ENCODE measurements at places on chromosomes 3 and 15.
A peak's percentile ranks its signal among the peaks of the same experiment; 100 is the strongest.

DNA sequence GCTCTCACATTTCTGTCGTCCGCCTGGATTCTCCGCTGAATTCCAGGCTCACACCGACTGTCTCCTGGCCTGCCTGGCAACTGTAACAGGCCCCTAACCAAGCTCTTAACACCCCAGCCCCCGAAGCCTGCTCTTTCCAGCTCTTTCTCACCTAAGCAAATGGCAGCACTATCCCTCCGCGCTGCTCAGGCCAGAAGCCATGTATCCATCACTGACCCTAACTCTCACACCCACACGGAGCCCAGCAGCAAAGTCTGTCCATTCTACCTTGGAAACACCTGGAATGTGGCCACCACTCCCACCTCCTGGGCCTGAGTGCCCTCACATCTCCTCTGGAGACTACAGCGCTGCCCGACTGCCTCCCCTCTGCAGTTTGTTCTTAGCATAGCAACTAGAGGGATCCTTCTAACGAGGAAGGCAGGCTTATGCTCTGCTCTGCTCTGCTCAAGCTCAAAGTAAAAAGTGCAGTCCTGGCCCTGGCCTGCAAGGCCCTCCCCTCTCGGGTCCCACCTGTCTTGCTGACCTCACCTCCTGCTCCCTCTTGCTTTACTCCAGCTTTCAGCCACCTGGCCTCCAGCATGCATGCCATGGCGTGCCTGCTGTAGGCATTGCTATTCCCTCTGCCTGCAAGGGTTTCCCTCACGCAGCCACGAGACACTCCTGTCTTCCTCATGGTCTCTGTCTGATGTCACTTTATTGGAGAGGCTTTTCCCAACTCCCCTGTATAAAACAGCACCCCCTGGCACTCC is 27.2 kb downstream of the FEM1B start:
- no peak for DNase-seq

- DNase-seq, result no peak
Observed at GRCh38 chr15:61750271-61751084, 309.8 kb downstream of the VPS13C start.

DNA sequence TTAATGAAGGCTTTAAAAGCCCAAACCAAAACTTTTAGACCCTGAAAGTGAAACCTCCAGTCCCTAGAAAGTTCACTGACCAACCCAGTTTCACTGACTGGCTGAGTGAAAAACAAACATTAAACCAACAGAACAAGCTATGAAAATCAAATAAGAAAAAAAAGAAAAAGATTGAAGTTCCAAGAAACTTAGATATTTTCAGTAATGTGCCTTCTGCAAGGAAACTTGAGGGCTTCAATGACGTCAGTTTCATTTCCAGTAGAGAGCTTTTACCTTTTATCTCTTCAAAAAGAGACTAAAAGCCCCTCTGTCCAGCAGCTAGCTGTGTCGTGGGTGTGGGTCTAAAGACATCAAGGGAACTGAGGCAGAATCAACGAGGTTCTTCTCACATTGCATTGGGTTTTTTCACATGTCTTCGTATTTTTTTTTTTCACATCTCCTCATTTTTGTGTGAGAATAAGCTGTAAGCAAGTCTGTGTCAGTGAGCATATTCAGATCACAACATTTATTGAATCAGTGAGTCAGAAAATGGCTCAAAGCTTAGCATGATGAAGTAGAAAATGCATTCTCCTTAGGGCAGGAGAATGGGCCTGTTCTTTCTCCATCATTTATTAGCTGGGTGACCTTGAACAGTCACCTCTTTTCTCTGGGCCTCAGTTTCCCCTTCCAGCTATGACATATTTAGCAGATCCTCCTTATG is 54.8 kb upstream of the BCL6 start:
- DNase-seq, result no peak

DNA sequence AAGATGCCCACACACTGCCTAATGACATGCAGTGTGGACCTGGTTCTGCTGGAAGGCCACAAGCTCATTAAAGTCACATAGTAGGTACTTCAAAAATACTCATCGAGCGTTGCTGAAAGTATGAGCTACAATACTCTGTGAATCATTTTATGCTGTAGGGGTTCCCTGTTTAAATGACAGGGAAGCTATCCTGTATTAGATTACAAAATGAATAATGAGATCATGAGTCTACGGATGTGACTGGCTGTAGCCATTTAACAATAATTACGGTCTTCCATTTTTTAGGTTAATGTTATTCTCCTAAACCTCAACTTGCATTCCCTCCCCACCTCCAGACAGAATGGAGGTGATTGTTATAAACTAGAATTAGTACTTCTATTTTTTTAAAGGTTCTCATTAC is 128.2 kb upstream of the FAM3D start:
- DNase-seq, result no peak

- DNase-seq, result no peak
Observed at GRCh38 chr15:24899367-24899766, 55.4 kb upstream of the SNRPN start.

DNA sequence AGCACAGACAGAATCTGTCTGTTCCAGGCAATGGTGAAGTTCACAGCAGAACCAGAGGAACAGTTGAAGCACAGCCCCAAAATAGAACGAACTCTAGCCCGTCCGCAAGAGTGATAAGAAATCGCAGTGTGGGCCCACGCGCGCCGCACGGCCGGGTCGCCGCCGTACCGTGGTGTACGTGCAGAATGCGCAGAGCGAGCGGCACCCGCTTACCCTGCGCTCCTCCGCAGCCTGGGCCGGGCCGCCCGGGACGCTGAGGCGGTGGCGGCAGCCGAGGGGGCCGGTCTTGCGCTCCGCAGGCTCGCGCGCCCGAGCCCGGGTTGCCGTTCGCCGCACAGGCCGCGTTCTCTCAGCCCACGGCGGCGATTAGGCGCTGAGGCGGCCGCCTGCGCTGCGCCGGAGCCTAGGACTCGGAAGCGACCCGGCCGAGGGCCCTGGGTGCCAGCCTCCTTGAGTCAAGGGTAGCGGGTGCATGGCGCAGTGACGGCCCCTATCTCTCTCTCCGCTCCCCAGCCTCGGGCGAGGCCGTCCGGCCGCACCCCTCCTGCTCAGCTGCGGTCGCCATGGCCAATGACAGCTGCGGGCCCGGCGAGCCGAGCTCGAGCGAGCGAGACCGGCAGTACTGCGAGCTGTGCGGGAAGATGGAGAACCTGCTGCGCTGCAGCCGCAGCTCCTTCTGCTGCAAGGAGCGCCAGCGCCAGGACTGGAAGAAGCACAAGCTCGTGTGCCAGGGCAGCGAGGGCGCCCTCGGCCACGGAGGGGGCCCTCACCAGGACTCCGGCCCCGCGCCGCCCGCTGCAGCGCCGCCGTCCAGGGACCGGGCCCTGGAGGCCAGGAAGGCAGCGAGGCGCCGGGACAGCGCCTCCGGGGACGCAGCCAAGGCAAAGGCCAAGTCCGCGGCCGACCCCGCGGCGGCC is 20.5 kb downstream of the WDR73 start:
- peak; percentile 42 for DNase-seq

GRCh38 chr15:39695793-39696192 is 86.8 kb downstream of the FSIP1 start:
- no peak for DNase-seq

GRCh38 chr3:71258116-71258515 is 325.4 kb downstream of the FOXP1 start:
- DNase-seq, result no peak

DNA sequence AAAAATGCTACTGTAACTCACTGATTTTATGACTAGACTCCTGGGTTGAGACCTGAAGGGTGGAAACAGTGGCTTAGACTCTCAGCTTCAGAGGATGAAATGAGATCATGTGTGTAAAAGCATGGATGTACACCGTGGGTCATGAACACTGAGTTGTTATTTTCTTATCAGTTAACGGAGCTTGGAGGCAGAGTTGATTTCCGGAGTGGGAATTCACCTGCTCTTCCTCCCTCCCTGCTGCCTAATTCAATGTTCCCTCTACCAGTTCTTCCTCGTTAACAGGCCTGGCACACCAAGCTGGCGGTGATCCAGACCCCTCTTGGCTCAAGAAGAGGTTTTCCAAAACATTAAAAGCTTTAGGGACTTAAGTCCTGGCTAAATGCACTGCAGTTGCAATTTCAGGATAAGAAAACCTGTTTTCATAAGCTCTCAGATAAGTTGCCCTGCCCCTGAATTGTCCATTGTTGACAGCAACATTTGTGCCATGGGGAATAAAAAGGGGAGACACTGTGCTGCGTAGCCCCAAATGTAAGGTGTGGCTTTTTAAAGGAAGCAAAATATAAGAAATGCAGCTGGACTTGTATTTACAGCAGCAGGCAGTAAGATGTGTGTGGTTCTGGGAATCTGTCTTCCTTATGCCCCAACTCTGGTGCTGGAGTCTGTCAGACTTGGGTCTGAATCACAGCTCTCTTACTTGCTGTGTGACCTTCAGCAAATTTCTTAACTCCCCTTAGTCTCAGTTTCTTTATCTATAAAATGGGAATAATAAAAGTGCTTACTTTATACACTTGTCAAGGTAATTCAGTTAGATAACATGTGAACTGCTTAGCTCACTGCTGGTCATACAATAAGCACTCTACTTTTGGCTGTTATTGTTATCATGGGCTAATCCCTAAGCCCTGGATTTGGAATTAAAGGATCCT is 9.9 kb downstream of the PDIA5 start:
- DNase-seq, result no peak

GRCh38 chr3:129180461-129180860 is 3.2 kb downstream of the CNBP start:
- DNase-seq, result no peak

DNA sequence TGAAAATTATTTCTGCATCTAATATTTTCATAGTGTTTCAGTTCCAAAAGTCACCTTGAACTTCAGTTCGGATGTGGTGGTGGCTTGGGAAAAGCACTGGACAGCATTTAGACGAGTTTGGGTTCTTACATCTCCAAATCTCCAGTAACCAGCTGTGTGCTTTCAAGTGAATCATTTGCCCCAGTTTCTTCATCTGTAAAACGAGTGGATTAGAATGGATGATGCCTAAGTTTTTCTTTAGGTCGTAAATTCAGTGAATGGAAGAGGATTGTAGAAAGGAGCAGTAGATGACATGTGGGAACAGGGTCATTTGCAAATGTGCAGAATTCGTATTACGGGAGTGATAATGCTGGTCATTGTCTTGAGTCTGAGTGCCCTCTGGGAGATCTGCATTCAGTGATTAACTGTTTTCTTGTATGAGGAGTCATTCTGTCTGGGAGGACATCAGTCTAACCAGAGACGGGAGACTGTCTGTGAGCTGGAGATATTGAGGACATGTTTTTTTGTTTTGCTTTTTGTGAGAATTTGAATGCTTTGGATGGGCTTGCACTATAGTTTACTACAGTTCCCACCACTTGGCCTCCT is 641.6 kb upstream of the TBL1XR1 start:
- DNase-seq, result no peak

GRCh38 chr3:195570344-195570743 is 13.4 kb downstream of the APOD start:
- DNase-seq, result no peak

DNA sequence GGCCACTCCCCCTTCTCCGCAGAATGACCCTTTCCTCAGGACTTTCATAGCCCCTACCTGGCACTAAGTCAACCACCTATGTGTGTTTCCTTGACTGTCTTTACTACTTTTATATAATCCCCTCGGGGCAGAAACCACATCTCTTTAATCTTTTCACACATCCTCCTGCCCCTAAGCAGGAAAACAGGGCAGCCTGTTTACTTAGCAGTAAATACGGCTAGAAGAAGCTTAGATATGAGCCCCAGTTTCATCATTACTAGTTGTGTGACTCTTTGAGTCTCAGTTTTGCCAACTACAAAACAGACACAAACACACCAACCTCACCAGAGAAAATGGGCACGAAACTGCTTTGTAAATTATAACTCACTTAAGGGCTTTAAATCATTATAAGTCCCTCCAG is 98.3 kb downstream of the CYP19A1 start:
- DNase-seq, result no peak

- DNase-seq, result no peak
Observed at GRCh38 chr3:168476360-168476980, 380.7 kb upstream of the GOLIM4 start.

DNA sequence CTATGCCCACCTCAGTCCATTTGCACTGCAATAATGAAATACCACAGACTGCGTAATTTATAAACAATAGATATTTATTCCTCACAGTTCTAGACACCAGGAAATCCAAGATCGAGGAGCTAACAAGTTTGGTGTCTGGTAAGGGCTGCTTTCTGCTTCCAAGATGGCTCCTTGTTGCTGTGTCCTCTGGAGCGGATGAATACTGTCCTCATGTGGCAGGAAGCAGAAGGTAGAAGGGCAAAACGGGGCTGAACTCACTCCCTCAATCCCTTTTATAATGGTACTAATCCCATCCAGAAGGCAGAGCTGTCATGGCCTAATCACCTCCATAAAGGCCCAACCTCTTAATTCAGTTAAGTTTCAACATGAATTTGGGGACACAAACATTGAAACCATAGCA is 75.3 kb downstream of the P2RY1 start:
- DNase-seq, result no peak

GRCh38 chr15:33377204-33377603 is 66.4 kb downstream of the RYR3 start:
- DNase-seq, result no peak

- no peak for DNase-seq
Observed at GRCh38 chr3:115095236-115095635, 51.9 kb downstream of the ZBTB20 start.

DNA sequence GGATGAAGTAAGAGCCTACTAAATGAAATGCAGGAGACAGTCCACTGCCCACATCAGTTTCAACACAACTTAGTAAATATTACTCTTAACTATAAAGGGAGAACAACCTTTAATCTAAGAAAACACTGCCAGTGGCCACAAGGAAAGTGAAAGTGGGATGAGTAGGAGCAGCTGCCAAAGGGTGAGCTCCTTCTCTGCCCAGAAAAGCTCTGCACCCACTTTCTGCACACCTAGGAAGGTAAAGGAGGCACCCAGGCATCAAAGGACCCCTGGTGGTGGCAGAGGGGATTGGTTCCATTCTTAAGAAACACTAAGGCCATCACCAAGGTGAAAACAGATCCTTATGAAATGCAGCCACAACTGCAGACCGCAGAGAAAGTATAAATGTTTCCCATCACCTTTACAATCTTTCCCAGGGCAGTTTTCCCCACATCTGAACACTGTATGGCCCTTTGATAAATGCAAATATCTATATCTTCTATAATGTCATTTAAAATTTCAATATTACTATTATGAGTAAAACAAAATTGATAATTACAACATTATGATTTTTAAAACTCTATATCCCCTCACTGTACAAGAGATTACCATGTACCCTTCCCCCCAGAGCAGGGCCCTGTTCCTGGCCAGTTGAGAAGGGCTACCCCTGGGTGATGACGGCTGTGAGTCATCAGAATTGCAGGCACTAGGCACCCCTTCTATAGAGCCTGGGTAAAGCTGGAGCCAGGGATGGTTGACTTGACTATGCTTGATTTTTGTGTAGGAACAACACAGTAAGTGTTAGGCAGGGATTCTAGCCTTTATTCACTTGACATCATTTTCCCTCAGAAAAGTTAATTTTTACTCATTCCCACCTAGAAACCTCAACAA is 92.0 kb downstream of the SNRK start:
- DNase-seq, result no peak

DNA sequence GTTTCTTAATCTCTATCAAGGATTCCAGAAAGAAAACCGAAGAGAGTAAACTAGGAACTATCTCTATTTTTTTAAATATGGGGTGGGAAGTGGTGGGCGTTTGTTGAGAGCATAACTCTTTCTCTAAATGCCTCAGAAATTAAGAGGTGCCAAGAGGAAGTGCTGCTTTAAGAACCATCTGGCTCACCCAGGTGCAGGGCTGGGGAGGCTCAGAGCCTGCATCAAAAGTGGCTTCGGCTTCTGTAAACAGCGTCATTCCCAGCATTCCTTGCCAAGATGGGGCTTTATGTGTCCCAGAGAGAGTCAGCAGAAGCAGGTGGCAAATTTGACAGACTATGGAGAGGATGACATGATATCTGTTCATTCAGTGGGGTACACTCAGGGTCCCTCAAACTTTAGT is 123.3 kb upstream of the BFSP2 start:
- no peak for DNase-seq
